ENCODE measurements at places on chromosomes 11 and 22.

DNA sequence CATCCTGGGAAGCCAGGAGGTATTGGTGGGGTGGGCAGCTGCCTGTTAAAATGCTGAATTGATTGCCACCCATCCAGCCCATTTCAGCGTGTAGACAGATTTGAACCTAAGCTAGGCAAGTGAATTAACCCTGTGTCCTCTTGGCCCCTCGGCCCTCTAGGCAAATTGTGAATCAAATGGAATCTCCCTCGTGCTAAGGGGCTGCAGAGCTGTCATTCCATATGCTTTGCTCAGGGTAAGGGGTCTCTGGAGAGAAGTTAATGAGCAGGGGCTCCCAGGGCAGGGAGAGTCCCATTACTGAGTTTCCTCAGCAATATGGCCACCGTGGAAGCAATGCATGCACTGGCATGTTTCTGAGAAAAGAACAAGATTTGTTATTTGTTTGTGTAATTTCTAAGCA lies 117.7 kb upstream of the RCN1 start:
- no peak for DNase-seq

DNA sequence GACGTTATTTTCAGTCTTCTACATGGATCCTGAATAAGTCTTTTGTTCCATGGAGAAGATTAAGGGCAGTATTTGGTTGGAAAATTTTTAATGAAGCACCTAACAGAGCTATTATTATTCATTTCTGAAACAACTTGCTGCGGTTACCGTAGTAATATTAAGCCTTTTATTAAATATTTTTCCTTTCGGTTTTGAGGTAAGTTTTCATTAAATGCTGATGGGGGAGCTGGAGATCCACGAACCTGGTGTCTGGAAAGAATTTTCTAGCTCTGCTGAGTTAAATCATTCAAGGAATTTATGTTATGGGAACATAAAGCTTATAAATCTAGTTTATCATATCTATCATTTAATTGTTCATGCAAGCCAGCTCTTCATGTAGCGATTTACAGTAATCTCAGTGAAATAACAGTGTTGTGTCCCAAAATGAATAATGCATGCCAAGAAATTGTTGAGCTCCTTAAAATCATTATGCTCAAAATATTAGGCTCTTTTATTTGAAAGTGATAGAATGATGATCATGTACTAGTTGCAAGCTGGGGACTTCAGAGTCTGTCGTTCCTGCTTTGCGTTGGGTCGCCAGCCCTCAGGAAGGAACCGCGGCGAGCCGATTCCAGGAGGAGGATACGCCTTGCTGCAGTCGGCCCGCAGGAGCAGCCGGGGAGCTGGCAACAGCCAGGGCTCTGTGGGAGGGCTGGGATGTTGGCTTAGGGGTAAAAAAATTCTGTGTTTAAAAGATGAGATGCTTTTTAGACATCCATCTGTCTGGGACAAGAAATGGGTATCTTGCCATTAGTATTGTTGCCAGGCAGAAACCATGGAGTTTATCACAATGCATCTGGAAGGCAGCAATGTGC lies 83.1 kb downstream of the TBC1D22A start:
- DNase-seq = no peak

DNA sequence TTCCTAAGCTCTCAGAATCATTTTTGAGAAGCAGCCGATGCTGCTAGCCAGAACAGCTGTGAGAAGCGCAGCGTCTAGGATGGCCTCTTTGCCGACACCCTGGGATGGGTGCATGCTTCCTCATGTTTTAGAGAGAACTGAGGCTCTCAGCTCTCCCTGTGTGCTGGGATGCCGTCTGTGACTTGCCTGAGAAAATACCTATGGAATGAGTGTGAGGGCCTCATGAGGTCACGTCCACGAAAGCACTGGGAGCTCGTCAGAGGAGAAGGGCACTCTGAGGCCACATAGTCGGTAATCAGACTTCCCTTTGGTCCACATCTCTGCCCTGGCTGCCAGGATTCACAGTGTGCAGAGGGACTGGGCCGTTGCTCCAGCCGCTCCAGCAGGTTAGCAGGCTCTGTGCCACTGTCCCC lies 54.7 kb downstream of the MICAL3 start:
- no peak for DNase-seq

DNA sequence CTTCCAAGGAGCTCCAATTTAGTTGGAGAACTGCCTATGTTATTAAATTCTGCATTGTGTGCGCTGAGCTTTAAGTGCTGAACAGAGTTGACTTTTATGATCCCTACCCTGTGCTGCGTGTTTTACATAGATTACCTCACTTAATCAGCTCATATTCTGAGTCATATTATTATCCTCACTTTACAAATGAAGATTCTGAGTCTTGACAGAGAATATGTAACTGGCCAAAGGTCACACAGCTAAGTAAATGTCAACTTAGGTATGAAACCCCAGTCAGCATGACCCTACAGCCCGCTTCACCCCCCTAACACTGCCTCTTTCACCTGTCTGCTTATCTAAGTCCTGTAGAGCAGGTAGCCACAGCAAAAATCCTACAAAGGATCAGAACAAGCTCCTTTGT lies 19.8 kb upstream of the TMPRSS5 start:
- DNase-seq = no peak

DNA sequence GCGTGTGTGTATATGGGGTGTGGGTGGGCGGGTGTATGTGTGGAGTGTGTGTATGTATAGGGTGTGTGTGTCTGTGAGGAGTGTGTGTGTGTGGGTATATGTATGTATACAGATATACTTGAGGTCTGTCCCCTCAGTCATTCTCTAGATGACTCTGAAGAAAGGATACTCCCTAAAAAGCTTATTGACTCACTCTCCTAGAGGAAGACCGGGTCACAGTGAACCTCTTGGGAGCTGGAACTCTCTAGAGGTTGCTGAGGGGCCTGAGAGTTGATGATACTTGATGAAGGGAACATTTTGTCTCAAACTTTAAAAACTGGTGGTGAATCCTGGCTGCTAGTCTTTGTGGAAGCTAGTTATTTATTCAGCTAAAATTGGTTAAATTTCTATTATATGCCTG lies 15.1 kb downstream of the STX3 start:
- no peak for DNase-seq

DNA sequence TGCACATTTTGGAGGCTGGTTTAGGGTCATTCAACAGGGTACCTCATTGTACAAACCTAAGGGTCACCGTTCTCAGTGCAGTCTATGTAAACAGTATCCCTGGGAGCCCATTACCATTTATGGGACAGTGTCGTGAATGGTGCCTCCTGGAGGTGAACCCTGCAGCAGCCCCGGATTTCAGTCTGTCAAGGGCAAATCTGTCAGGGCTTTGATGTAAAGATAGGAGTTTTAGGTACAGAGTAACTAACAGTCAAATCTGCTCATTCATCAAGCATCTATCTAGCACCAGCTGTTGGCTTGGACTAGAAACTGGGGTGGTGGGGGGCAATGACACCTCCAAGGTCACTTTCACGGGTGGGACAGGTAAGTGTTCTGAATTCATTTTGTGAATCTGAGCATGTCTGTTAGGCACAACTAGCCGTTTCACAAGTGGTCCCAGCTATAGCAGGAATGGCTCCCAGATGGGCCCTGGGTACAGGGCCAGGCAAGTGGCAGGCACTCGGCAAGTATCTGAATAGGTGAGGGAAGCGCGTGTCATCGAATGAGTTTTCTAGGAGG lies 63.6 kb downstream of the PARVG start:
- DNase-seq = no peak

- DNase-seq = no peak
These were observed 25.3 kb upstream of the LMO1 start for GRCh38 chr11:8288824-8289491.

- DNase-seq = no peak
These were observed 4.0 kb upstream of the CYTH4 start for GRCh38 chr22:37278261-37278660.

DNA sequence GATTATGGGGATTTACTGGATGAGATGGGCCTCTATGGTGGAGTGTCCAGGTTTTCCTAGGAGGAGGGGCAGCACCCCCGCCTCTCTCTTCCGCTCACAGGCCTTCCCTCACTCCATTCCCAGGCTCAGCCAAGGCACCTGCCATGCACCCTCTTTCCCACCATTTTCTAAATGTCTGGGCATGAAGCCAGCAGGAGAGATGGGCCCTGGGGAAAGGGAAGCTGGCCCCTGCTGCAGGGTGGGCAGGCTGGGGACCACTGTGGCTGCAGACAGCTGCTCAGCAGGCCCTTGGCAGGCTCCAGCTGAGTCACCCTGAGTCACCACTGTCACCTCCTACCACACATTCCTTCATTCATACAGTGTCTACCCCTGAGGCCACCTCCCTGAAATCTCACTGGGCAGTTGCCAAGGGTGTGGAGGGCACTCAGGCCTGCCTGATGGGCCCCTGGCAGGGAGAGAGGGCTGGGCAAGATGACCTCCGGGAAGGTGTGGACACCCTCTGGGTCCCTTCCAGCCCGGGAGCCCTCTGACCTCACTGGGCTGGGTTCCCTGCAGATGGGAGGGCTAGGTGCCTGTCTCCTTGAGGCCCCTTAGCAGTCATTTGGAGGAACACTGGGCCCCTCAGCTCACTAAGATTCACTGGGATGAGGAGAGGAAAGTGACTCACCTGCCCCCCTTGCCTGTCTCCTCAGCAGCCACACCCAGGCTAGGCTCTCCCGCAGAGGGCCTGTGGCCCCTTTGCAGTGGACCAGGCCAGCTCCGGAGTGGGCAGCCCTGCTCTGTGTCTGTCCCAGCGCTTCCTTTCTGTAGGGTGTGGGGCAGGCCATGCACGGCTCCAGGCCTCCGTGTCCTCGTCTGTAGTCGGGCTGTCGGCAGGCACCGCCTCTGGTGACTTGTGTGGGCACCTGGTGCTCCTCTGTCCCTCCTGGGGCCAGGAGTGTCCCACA lies 7.8 kb downstream of the MYEOV start:
- no peak for DNase-seq

DNA sequence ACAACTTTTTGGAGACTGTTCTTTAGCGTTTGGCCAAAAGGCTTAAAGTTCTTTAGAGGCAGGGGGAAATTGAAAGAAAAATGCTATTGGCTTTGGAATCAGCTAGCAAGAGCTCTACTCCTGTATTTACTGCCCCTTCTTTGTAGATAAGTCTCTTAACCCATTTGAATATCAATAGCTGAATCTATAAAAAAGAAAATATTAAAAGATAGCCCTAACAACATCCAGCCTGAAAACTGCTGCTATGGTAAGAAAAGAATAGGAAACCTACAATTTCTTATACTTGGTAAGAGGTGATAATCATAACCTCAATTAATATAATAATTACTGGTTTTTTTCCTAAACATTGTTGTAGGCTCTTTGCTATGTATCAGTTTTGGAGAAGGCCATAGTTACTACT lies at the start of gene OR5B12:
Gene OR5B12 (minus strand): TSS at position 101 of the 400 bp plus-strand sequence. CDS start 2,085 bp downstream, outside the sequence.
- DNase-seq = no peak

- DNase-seq = no peak
These were observed 36.6 kb downstream of the MB start for GRCh38 chr22:35580351-35581022.

DNA sequence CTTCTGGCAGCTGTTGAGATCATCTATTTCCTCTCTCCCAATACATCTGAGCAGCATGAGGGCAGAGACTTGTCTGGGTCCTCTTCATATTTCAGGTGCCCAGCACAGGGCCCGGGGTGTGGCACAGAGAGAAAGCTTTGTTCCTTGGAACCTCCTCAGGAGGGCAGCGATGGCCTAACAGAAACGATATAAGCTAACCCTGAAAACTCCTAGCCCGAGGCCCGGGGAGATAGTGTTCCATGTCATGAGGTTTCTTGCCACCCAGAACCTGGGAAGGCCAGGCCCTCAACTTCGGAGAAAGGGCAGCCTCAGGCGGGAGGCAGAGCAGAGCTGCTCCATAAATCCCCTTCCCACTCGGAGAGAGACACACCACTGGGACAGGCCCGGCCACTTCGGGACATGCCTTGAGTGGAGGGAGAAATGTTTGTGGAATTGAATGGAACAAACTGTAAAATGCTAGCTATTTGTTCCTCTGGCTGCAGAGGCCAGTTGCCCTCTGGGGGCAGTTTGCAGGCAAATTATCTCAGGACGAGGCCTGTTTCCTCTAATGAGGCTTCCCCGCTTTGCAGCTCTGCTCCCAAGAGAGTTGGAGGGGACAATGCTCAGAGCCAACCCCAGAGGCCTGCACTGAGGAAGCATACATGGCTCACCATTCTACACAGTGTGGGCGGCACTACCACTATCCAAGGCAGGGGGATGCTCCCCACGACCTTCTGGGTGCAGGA lies 11.6 kb downstream of the ARRB1 start:
- no peak for DNase-seq

- no peak for DNase-seq
These were observed 3.2 kb downstream of the ARHGEF12 start for GRCh38 chr11:120339394-120339890.

DNA sequence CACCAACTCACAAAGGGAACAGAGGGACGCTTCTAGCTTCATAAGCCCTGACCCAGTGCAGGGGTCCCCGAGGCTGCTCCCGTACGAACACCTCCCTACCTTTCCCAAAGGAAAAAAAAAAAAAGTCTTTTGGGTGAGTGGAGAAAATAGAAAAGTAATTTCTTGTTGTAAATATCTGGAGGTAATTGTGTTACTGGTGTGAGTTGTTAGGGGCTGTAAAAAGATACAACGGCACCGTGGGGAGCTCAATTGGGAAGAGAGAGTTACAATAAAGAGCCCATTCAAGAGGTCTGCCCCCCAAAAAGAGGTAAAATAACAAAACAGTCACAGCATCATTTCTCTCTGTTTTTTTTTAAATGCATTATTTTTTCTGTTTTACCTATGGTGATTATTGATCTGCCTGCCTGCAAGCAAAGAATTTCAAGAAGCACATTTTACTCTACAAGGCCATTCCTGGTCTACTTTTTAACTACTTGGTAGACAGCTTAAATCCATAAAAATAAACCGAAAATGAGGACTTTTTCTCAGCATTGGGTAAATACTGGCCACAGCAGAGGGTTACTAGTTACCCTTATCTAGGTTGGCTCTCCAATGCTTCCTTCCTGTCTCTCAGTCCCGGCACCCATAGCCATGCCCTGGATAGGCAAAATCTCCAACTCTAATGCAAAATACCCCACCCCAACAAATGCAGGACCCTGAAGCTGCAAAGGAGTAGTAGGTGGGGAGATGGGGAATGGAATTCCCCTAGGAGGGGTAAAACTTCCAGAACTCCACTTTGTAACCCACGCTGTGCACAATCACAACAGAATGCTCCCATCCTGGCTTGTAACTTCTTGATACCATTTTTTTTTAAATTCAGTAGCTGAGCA lies 3.1 kb downstream of the PAX6 start:
- no peak for DNase-seq

DNA sequence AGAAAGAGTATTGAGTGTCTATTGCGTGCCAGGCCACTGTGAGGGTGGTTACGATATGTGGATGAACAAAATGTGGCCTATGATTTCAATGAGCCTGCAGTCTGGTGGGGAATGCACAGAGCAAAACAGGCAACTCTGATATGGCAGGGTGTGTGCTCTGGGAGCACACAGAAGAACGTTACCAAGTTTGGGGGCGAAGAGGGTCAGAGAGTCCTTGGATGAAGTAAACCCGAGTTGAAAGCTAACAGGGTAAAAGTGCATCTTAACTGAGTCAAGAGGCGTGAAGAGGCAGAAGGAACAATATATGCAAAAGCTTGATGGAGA lies 258 bp downstream of the CFAP68 start:
- no peak for DNase-seq

GRCh38 chr11:129813231-129813791 lies 2.3 kb upstream of the TMEM45B start:
- DNase-seq = no peak

GRCh38 chr22:44760476-44760875 lies 8.1 kb downstream of the ARHGAP8 start:
- no peak for DNase-seq

- DNase-seq = no peak
These were observed 83.7 kb downstream of the CDKN1C start for GRCh38 chr11:2801711-2802388.

- DNase-seq = peak; percentile 54
These were observed 20.6 kb upstream of the PRDM10 start for GRCh38 chr11:130023204-130023603.

- no peak for DNase-seq
These were observed 25.7 kb upstream of the PRAME start for GRCh38 chr22:22584722-22585121.
